ENCODE measurements at places on chromosomes 12 and 14.

DNA sequence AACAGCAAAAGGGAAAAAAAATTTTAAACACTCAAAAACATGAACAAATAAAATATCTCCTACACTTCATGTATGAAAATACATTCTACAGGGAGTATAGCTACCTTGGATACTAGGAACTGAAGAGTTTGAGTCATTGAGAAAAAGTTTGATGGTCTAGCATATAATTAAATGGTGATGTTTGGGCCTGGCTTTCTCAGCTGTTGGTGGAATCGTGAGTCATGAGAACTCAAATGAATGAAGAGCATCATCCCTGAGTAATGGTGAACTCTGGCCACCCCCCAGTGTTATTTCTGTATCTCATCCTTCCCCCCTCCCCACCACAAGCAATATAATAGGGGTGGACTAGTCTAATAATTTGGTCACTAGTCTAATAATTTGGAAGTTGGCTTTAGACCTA lies 6.7 kb upstream of the SLC6A15 start:
- DNase-seq: peak; percentile 2

GRCh38 chr12:98701166-98701565 lies 56.1 kb downstream of the APAF1 start:
- DNase-seq: peak; percentile 55

GRCh38 chr14:104972301-104973134 lies 5.7 kb downstream of the AHNAK2 start:
- peak; percentile 79 for DNase-seq

GRCh38 chr12:47981496-47982260 lies 18.3 kb downstream of the TMEM106C start:
- DNase-seq: no peak

DNA sequence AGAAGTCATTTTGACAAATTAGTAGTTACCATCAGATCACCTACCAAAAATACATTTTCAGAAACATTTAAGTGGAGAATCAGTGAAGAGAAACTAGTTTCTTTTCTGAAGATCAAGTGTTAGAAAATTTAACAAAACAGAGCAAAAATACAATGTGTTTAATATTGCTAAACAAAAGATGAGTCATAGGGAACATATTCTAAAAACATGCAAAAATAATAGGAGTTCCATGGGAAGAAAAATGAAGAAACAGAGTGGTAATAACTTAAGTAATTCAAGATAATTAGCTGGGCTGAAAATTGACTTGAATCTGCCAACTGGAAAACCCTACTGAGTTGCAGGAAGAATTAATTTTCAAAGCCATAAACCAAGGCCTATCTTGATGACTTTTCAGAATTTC lies 111.5 kb upstream of the KITLG start:
- no peak for DNase-seq

- no peak for DNase-seq
These were observed 3.2 kb downstream of the GPR132 start for GRCh38 chr14:105062048-105062433.

- DNase-seq: peak; percentile 29
These were observed 6.1 kb upstream of the TCL1B start for GRCh38 chr14:95679998-95680735.

DNA sequence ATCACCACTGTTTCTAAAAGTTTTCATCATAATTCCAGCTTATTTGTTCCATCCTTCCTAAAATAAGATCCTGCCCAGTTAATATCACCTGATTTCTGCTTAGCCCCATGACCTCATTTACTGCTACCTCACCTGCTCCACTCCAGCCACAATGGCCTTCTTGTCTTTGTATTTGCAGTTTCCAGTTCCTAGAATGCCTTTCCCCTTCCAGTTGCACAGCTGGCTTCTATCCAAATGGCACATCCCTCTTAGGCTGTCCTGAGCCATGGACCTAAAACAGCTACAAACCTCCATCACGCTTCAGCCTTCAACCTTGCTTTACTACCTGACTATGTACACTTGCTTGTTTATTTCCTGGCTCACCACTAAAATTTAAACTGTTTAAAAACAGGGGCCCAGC lies 6.5 kb upstream of the LGMN start:
- no peak for DNase-seq

GRCh38 chr12:117042862-117043261 lies 56.4 kb downstream of the TESC start:
- no peak for DNase-seq

DNA sequence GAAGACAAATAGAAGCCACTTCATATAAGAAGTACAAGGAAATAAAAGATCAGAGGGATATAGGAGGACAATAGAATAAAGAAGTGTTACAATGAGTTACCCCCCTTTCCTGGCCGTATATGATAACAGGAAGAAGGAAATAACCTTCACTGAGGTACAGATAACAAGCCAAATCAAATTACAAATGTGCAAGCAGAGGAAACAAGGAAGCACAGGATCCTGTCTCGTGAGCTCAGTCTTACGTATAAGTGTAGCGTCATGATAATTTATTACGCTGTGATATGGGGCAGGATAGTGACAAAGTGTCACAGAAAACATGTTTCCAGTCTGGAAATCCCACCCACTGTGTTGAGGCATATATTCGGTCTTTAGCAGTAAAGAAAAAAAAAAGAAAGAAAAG lies 26.5 kb downstream of the CRACR2A start:
- DNase-seq: no peak

DNA sequence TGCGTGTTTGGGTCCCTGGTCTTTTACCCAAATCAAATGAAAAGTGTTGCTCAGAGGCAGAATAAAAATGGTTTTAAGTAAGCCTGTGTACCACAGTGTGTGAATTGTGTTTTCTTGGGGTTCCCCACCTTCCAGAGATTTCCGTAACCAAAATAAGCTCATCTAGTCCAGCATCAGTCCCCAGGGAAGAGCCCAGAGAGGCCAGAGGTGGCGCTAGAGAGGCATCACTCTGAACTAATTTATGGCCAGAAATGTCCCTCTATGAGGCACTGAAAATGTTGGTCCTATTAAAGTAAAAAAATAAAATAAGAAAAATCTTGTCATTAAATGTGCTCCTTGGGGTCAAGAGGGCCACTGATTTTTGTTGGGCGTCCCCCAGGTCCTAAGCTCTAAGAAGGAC lies 24.9 kb upstream of the PRKAB1 start:
- DNase-seq: no peak

- no peak for DNase-seq
These were observed 222.3 kb downstream of the RAD51B start for GRCh38 chr14:68041876-68042354.

GRCh38 chr12:75488553-75488952 lies 8.0 kb downstream of the GLIPR1 start:
- no peak for DNase-seq
